NCI-H2081 (cell line): ENCODE measurements at places on chromosomes 5 and 9.

DNA sequence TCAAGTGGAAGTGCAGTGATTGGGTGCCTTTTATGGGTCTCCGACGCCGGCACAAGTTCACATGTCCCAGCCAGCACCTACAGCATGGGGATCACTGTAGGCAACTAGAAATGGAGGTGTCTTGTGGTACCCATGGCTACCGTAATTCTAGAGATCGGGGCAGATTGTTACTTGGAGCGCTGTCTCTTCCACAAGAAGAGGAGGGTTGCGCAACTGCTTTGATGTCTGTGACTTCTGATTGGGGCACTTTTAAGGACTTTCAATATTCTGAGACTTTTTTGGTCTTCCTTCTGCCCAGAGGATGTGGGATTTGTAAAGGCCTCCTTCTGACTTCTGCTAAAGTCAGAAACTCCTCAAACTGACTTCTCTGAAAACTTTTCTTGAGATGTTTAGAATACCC, 41.9 kb downstream of the GLRX start:
- no peak for DNase-seq

- no peak for DNase-seq
Observed at GRCh38 chr5:133667217-133667616, 54.9 kb upstream of the FSTL4 start.

GRCh38 chr9:24624481-24624880, 78.8 kb upstream of the IZUMO3 start:
- no peak for DNase-seq

DNA sequence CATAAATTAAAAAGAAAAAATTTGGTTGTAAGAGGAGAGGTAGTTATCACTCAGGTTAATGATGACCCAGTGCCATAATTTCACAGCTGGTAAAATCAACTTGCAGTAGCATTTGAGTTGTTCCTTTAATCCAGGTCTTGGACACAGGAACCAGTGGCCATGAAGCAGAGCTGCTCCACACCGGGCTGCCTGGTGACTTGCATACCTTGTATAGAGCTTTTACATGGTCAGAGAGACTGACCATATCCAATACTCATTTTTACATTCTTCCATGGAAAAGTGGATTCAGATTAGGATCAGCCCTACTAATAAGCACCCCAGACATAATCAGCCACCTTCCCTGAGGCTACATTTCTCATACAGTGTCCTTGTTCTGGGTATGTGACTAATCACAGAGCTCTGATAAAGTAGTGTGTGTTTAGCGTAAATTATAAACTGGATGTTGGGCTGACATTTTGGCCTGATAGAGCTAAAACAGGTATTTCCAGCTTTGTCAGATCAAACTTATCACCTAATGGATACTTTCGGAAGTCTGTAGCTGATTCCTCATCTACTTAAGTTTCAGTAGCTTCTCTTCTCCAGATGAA, 77.0 kb upstream of the ZSWIM6 start:
- no peak for DNase-seq

- DNase-seq, result no peak
Observed at GRCh38 chr9:86246752-86247161, 12.7 kb downstream of the C9orf153 start.

- peak; percentile 7 for DNase-seq
Observed at GRCh38 chr9:111399772-111400563, 69.9 kb upstream of the OR2K2 start.

DNA sequence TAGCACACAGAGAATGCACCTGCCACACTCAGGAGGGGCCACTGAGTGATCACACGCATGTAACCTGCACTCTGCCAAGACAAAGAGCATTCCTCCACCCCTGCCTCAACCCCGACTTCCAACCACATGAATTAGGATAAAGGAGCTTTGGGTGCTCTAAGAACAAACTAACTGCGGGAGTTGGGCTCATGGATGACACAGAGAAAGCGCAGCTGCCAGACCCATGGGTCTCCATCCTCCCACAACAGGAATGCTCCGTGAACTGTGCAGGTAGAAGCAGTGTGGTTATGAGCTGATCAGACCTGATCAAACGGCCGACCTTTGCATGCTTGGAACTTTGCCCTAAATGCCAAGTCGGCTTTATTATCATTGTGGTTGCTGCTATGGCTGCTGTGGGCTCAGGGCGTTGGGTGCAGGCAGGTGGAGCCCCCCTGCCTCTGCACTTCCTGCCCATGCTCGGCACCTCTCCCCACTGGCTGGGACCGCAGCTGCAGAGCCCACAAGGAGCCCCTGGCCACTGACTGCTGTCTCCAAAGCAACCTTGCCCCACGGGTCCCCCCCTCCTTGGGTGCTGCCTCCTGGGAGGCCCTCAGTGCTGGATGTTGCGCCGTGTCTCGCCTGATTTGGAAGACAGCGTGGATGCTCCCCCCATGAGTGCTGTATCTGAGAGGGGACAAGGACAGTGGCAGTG, 2.6 kb upstream of the SLC6A3 start:
- no peak for DNase-seq

DNA sequence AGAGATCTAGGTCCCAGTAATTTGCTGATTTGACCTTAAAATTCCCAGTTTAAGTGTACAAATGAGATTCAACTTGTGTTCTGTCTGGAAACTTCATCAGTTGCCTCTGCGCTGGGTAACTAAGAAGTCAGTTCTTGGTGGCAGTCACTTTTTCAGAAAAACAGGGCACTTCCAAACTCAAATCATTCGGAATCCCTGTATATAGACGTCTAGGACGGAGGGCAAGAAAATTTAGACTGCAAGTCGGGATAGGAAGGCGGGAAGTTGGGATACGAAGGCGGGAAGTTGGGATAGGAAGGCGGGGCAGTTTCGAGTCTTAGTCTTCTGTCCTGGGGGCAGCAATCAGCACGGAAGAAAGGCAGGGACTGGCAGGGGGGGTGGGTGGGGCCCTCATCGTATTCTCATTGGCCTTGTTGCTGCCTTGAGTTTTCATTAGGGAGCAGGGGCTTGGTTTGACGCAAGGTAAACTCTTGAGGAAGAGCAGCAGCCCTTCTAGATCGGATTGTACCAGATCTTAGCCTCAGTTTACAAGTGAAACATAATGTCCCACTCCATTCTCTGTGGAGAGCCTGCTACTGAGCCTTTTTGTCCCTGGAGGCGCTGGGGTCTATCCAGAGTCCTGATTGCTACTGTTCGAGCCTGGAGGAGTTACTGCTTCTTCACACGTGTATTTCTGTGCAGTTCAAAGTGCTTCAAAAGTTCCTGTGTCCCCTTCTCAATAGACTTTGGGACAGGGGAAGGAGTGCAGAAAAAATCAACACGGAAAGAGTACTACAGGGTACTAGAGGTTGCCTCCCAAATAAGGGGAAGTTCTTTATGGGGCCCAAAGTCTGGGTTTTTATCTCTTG, 2.7 kb upstream of the PURA start:
- no peak for DNase-seq

GRCh38 chr9:123657941-123658340, 272.0 kb downstream of the DENND1A start:
- no peak for DNase-seq

GRCh38 chr5:157473383-157474320, 13.6 kb downstream of the NIPAL4 start:
- DNase-seq, result no peak

DNA sequence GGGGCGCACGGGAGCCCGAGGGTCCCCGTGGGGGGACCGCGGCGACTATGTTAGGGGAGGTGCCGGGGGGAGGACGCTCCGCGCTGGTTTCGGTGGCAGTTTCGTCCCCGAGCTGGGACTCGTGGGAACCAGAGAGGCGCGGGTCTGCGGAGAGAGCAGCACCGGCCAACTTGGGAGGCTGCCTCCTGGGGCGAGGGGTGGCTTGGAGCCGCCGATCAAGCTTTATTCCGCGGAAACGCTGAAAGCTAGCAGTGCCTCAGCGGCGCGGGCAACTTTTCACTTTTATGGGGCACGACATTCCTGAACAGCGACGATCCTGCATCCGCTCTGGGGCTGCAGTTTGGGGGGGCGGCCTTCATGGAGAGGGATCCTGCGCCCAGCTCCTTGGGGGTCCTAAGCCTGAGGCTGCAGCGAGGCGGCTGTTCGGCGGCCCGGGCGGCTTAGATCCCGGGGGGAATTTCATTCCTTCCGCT, 369 bp downstream of the OCLN start:
- DNase-seq, result peak; percentile 12

- no peak for DNase-seq
Observed at GRCh38 chr5:145471831-145472612, 363.1 kb downstream of the PRELID2 start.

- DNase-seq, result no peak
Observed at GRCh38 chr5:6584101-6584645, 48.7 kb downstream of the NSUN2 start.

- DNase-seq, result no peak
Observed at GRCh38 chr9:131105952-131106351, 9.6 kb downstream of the AIF1L start.

GRCh38 chr5:95520206-95520605, 34.6 kb downstream of the SKIC3 start:
- no peak for DNase-seq

DNA sequence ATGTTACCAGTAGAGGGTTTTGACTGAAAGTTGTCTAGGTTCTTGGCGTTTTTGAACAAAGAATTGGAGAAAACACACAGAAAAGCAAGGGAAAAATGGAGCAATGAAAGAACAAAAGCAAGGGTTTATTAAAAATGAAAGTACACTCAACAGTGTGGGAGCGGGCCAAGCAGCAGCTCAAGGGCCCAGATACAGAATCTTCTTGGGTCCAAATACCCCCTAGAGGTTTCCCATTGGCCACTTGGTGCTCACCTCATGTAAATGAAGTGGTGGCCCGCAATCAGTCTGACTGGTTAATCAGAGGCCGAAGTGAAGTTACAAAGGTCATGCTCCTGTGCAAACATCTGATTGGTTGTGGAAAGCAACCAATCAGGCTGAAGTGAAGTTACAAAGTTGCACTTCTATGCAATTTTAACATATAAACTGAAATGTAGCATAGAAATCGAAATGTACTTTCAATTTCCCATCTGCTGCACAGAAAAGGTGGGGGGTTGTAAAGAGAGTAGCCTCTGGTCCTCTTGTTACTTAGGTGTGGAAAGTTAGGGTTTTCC, 1.9 kb upstream of the GM2A start:
- no peak for DNase-seq

DNA sequence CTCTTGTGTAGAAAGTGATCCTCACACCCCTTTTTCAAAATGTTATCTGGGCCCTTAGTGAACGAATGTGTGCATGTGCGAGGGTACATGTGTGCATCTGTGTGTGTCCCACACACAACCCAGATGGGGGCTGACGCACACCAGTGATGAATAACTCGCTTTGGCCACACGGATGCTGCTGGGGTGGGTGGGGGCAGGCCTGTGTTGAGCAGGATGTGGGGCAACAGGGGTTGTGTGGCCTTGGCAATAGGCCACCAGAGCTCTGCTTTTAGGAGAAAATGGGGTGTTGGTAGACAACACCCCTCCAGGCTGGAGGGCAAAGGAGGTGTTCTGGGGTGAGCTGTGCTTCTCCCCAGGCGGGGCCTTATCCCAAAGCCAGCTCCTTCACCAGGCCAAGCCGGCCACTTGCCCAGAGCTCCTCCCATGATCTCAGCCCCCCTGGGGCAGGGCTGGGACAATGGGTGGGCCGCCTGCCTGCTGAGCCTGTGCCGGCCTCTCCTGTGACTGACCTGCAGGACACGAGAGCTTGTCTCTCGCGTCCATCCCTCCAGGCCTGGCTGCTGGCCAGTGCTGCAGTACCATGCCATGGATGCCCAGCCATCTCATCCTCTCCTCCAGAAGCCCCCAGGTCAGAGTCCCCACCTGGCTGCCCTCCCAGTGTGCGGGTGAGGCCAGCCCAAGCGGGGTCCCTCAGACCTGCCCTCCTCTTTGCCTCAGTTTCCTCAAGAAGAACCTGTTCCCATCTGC, 1.7 kb downstream of the DBN1 start:
- DNase-seq, result no peak

DNA sequence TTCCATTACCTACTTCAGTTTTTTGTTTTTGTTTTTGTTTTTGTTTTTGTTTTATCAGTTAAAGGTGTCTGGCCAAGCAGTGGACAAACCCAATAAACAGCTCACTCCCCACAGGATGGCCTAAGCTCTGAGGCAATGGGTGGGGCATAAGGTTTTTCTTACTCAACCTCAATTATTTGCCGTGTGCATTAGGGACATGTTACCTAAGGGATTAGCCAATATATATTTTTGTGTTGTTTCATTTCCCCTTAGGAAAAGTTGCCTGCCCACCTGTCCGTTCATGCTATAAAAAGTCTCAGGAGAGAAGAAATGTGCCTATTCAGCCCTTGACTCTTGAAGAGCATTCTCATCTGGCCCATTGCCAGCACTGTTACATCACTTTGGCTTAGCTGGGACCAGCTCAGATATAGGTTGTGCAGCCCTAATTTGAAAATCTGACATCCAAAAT, 7.3 kb downstream of the SH3RF2 start:
- no peak for DNase-seq
